A549 treated with CORT108297 at 1 μM for 4 hours (cell line): ENCODE measurements at places on chromosomes 7 and 10. TPM values are rescaled to one million over a fixed set of nuclear protein-coding genes. Genes with fewer than 3 reads are reported as not detected.

The FAM25G gene
- 1.1 to 1.8 TPM (median 1.5 TPM) in 3 of 5 replicates, not detected in the others for total RNA-seq

The IDI2 gene
- 0.06 TPM in 1 of 5 replicates, not detected in the others for total RNA-seq

The VWA2 gene
- total RNA-seq = 0.02 to 0.06 TPM in 2 of 5 replicates, not detected in the others

The ENKUR gene
- 0.25 to 0.61 TPM (median 0.31 TPM) in 5 replicates for total RNA-seq

The SGCE gene
- total RNA-seq = 48.6 to 53.6 TPM (median 52.4 TPM) in 5 replicates

The CYP2C18 gene
- 0.07 to 0.12 TPM (median 0.11 TPM) in 4 of 5 replicates, not detected in the other for total RNA-seq

The PAX4 gene
- total RNA-seq = not detected in 5 replicates

The NUTM2B gene
- 0.33 to 0.47 TPM (median 0.34 TPM) in 5 replicates for total RNA-seq

The CBX3 gene
- 227 to 302 TPM (median 236 TPM) in 5 replicates for total RNA-seq

The ACHE gene
- total RNA-seq = 2.1 to 2.7 TPM (median 2.5 TPM) in 5 replicates

The BLNK gene
- not detected in 5 replicates for total RNA-seq

The SPDYE18 gene
- total RNA-seq = 0.08 to 0.11 TPM in 2 of 5 replicates, not detected in the others

The CYP2C19 gene
- total RNA-seq = not detected in 5 replicates

The SPOCK2 gene
- total RNA-seq = 0.18 to 0.47 TPM (median 0.37 TPM) in 5 replicates

The ARHGEF5 gene
- 1.8 to 2.2 TPM (median 2.0 TPM) in 5 replicates for total RNA-seq

The CYP26A1 gene
- 2.1 to 3.1 TPM (median 2.9 TPM) in 5 replicates for total RNA-seq

The CXCL12 gene
- 0.11 to 0.27 TPM (median 0.14 TPM) in 5 replicates for total RNA-seq

The SPDYE5 gene
- total RNA-seq = not detected in 5 replicates

The ING3 gene
- 4.9 to 6.1 TPM (median 5.2 TPM) in 5 replicates for total RNA-seq
